Astrocyte of the spinal cord (primary cell): ENCODE measurements at places on chromosomes 13 and 19.

DNA sequence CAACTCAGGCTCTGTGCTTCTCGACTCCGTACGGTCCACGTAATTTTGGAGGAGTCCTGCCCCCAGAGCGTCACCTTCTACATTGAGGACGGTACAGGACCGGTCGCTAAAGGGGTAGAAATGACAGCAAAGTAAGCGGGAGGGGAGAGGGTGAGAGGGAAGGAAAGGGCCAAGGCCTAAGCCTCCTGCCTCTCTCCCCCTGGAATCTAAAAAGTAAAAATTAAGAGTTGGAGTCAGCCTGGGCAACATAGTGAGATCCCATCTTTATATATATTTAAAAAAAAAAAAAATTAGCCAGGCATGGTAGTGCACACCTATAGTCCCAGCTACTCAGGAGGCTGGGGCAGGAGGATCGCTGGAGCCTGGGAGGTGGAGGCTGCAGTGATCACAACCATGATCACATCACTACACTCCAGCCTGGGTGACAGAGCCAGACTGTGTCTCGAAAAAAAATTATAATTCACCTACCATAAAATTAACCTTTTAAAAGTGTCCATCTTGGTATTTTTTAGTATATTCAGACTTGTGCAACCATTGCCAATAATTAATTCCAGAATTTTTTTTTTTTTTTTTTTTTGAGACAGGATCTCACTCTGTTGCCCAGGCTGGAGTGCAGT is 12.6 kb downstream of the SLC1A5 start:
- no peak for DNase-seq

GRCh38 chr13:23796551-23796950 is 92.6 kb downstream of the MIPEP start:
- no peak for DNase-seq

- no peak for DNase-seq
These were observed 10.2 kb downstream of the MKNK2 start for GRCh38 chr19:2040647-2041432.

DNA sequence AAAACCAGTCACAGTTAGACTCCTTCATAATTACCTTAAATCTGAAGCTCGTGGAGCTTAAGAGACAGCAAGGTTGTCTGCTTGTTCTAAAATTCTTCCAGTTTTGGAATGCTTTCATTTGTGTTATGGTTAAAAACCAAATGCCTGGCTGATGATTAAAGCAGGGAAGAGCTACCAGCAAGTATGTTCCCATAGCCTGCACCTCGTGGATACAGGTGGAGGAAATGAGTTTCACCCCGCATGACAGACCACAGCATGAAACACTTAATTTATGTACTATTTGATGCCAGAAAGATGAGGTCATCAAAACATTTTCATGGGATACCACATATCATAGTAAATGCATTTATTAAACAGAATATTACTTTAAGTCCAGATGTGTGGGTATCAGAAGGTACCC is 416 bp upstream of the DOCK9 start:
- peak; percentile 93 for DNase-seq

DNA sequence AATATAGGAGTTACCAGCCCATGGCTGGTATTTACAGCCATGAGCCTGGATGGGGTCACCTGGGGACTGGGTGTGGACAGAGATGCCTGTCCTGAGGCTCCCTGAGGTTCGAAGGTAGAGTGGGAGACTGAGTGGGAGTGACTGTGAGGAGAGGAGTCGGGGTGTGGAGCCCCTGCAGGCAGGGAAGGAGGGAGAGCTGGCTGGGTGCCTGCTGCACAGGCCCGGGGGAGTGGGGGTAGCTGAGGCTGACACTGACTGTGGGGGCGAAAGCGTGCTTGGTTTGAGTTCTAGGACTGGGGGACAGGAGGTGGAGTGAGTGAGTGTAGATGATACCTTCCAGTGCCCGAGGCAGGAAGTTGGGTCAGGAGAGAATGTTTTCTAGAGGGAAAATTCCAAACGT is 7.1 kb downstream of the RAB11B start:
- DNase-seq: no peak

- DNase-seq: peak; percentile 33
These were observed 18.6 kb upstream of the COG3 start for GRCh38 chr13:45446181-45446580.

DNA sequence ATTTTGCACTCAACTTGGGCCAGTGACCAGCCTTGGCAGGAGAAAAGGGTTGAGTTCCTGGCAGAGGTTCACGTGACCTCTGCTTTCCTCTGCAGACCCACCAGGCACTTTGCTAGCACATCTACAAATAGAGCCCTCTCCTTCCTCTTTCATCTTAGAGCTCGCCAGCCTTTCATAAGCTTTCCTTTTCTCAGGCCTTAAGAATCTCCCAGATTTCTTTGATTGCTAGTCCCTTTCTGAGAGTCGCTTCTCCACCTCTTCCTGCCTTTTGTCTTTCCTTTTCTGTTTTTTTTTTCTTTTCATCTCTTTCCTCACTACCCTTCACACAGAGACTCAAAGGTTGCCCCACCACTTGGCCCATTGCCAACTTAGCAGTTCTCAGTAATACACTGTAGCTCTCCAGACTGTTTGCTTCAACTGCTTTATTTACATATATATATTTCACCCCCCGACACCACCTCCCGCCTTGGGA is 375.7 kb upstream of the SPRY2 start:
- DNase-seq: peak; percentile 37

DNA sequence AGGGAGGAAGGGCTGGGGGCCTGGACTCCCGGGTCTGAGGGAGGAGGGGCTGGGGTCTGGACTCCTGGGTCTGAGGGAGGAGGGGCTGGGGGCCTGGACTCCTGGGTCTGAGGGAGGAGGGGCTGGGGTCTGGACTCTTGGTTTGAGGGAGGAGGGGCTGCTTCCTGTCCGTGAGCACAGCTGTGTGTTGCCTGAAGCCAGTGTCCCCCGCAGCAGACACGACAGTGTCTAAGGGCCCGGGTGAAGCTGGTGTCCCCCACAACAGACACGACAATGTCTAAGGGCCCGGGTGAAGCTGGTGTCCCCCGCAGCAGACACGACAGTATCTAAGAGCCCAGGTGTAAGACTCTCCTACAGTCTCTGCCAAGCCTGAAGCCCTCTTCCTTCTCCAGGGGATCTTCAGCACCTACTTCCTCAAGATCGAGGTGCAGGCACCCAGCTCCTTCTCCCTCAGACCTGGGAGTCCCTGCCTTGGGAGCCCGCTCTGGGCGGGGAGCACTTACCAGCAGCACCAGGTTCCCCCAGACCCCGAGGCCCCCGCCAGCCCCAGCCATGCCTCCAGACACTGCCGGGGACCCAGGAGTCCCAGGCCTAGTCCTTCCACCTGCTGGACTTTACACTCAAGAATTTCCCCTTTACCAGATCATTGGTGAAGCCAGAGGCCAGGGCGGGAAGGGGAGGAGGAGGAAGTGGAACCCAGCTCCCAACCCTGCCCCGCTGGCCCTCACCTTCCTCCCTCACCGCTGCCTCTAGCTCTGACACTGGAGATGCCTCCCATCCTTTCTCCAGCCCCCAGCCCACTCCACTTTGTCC is at the start of gene PTPRH:
PTPRH (minus strand) TSS at position 622 of the 813 bp plus-strand sequence; CDS start at position 554, 68 bp downstream.
- no peak for DNase-seq

DNA sequence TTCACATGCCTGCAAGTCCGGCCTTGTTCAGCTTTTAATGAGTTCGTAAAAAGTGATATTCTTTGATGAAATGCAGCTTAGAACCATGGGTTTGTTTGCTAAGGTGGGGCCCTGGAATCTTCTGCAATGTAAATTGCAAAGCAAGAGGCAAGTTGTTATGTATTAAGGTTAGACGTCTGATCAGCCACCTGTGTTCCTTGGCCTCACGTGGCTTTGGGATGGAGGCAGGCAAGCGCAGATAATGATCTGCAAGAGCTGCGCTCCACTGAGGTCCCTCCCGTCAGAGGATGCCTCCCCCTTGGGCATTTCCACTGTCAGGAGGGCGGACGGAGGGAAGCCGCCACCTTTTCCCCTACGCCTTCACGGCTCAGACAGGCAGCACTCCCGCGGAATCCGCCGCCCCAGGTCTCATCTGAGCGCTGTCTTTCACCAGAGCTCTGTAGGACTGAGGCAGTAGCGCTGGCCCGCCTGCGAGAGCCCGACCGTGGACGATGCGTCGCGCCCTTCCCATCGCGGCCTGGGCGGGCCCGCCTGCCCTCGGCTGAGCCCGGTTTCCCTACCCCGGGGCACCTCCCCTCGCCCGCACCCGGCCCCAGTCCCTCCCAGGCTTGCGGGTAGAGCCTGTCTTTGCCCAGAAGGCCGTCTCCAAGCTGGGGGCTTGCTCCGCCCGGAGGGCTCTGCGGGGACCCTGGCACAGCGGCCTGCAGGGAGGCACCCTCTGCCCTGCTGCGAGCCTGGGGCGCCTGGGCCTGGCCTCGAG is 110.9 kb downstream of the CRYL1 start:
- DNase-seq: no peak

GRCh38 chr19:50983625-50984292 is at the start of gene KLK7:
Gene KLK7 (minus strand): TSS chr19:50983917. CDS start chr19:50982399, 1,518 bp downstream.
- DNase-seq: no peak

DNA sequence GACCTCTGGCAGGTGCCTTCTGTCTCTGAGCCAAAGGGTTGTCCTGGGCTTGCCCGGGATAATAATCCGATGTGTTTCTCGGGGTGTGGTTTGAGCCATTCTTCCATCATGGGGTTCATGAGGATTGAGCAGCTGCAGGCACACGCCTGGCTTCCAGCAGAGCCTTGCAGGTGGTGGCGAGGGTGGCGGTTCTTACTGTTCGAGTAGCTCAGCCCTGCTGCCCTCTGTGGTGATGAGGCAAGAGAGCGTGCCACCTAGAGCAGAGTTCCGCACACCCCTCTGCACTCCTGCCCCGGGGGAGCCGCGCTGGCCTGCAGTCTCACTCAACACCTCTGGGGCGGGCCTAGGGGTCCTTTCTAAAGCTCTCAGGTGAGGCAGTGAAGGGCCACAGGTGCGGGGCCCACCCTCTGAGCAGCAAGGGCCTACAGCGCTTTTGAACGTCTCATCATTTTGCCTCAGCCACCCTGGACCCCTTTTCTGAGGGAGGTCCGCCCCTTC is 3.8 kb downstream of the SCN1B start:
- no peak for DNase-seq

DNA sequence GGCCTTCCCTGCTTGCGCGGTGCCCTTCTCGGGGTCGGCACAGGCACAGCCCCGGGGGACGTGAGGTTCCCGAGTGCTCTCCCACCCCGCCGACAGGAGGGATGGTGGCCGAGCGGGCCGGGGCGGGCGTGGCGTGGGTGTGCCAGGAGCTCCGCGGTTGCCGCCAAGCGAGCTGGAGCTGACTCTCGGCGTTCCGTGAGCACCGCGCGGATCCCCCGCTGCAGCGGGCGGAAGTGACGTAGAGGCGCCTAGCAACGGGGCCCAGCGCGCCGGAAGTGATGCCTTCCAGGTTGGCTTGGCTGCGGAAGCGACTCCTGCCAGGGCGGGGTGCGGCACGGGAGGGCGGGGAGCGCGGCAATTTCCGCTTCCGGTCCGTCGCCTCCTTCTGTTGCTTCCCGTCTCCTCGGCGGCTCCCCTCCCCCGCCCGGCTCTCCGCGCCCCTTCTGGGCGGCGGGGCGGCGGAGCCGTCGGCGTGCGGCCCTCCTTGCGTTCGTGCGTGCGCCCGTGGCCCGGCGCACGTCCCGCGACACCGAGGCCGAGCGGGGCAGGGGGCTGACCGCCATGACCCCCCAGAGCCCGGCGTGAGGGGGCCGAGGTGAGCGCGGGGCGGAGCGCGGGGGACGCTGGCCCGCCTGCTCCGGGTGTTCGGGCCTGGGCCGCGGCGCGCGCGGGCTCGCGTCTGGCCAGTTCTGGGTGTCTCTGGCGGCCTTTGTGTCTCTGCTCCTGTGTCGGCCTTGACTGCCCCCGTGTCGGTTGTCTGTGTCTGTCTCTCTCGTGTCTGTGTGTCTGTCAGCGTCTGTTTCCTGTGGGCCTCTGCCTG is at the start of gene EPN1:
EPN1 (plus strand) TSS at position 386 of the 820 bp plus-strand sequence. CDS start 3,402 bp downstream, outside the sequence.
- DNase-seq: peak; percentile 97

- DNase-seq: peak; percentile 61
These were observed 42.6 kb upstream of the ADGRL1 start for GRCh38 chr19:14248578-14249011.

DNA sequence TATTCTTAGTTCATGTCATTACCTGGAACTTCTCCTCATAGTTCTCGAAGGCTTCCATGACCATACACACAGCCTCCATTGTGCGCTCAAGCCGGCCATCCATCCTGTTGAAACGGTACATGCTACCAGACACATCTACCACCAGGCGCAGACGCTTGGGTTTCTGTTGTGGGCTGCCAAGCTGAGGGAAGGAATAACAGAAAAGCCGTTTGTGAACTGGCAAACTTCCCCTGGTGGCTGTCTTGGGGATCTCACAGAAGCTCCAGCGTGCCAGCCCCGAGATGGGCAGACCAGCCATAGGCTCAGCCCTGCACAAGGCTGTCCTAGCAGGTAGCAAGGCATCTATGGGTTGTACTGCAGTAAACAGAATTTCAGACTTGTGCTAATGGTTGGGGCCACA is 130.1 kb downstream of the RGCC start:
- DNase-seq: no peak

- peak; percentile 88 for DNase-seq
These were observed 610 bp downstream of the ZNF791 start for GRCh38 chr19:12611361-12611699.

- no peak for DNase-seq
These were observed 68.3 kb downstream of the ZNF431 start for GRCh38 chr19:21210037-21210621.

GRCh38 chr13:100394005-100394695 is 194.4 kb downstream of the GGACT start:
- peak; percentile 95 for DNase-seq

DNA sequence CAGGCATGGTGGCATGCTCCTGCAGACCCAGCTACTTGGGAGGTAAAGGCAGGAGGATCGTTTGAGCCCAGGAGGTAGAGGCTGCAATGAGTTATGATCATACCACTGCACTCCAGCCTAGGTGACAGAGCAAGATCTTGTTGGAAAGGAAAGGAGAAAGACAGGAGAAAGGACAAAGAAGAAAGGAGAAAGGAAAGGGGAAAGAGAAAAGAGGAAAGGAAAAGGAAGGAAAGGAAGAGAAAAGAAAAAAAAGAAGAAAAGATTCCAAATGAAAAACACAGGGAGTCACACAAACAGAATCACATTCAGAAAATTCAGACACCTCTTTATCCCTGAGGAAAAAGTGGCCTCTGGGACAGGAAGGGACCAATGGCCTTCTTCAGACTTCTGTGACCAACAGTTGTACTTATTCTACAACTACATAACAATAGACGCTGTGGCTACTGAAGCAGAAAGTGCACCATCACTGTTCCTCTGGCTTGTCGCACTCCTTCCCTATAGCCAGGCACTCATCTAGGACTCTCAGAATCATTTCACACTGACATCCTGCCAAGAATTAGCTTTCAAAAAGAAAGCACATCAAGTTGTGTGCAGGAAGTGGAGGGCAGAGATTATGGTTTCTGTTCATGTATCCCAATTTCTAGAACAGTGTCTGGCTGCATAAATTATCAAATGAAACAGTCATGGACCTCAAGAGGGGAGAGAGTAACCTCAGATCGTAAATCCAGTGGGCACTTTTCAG is 5.9 kb downstream of the MTMR6 start:
- no peak for DNase-seq

DNA sequence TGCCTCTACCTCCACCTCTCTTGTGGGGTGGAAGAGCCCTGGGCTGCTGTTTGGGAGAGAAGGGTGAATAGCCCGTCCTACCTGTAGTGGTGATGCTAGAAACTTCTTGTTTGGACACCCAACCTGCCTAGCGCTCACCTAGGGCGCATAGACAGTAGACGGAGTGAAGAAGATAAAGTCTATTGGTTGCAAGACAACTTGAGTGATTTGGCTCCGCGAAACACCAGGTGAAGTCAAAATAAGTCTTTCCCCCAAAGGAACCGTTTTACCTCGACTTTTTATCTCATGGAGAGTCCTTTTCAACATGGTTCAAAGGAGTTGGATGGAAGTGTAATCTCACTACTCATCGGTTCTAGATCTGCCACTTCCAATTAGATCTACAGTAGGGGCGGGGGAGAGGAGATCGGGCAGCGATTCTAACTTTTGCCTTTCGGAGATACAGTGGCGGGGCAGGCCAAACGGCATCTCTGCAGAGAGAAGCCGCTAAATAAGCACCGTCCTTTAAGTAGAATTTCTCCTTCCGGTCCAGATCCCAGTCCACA is 694 bp upstream of the ZIC5 start:
- DNase-seq: no peak
